ENCODE measurements at places on chromosomes 16 and 17. TPM values are rescaled to one million over a fixed set of nuclear protein-coding genes. Genes with fewer than 3 reads are reported as not detected.

Gene ERCC4
- total RNA-seq: 11.9 TPM

Gene EVPL
- total RNA-seq: under 0.01 TPM

Gene ATF7IP2
- total RNA-seq: 1.2 TPM

Gene G6PC3
- total RNA-seq: 28.2 TPM

Gene TBC1D26
- total RNA-seq: not detected

Gene CHAD
- not detected for total RNA-seq

Gene LRRC46
- 0.15 TPM for total RNA-seq

Gene LYRM9
- 22.7 TPM for total RNA-seq

Gene SCNN1G
- total RNA-seq: not detected

Gene NUP85
- 35.2 TPM for total RNA-seq

Gene KRTAP2-3
- not detected for total RNA-seq

Gene HYDIN
- 0.15 TPM for total RNA-seq

Gene PLA2G10
- total RNA-seq: not detected

Gene TP53TG3C
- not detected for total RNA-seq

Gene DEXI
- total RNA-seq: 88.5 TPM

Gene SPPL2C
- total RNA-seq: not detected

Gene CA7
- total RNA-seq: not detected

Gene NOL3
- total RNA-seq: 12.8 TPM

Gene PRSS27
- total RNA-seq: 0.58 TPM

Gene STX1B
- 2.6 TPM for total RNA-seq

Gene PABPN1L
- total RNA-seq: not detected

Gene CDC6
- 9.0 TPM for total RNA-seq

Gene PCGF2
- total RNA-seq: 2.3 TPM

Measured in smooth muscle cell of trachea (primary cell).